Hair follicle dermal papilla cell (primary cell): ENCODE measurements at places on chromosomes 2 and 18. TPM values are rescaled to one million over a fixed set of nuclear protein-coding genes. Genes with fewer than 3 reads are reported as not detected.

The PAX8 gene
- total RNA-seq: 9.2 and 19.8 TPM in 2 replicates

The CSRNP3 gene
- total RNA-seq: 1.2 and 1.6 TPM in 2 replicates

The GULP1 gene
- total RNA-seq: 20.6 and 26.8 TPM in 2 replicates

The TPO gene
- total RNA-seq: not detected in 2 replicates

The CD28 gene
- not detected in 2 replicates for total RNA-seq

The CHRND gene
- total RNA-seq: not detected in 2 replicates

The DCDC2C gene
- not detected in 2 replicates for total RNA-seq

The CCL20 gene
- total RNA-seq: not detected in 2 replicates

The FASTKD2 gene
- total RNA-seq: 39.8 and 41.5 TPM in 2 replicates

The RNU2-63P gene
- total RNA-seq: under 0.01 TPM in 1 of 2 replicates, not detected in the other

The FSHR gene
- total RNA-seq: not detected in 2 replicates

The IL36A gene
- total RNA-seq: not detected in 2 replicates
